Motor neuron (in vitro differentiated cells): ENCODE measurements at places on chromosomes 3 and 15.
A peak's percentile ranks its signal among the peaks of the same experiment; 100 is the strongest.

DNA sequence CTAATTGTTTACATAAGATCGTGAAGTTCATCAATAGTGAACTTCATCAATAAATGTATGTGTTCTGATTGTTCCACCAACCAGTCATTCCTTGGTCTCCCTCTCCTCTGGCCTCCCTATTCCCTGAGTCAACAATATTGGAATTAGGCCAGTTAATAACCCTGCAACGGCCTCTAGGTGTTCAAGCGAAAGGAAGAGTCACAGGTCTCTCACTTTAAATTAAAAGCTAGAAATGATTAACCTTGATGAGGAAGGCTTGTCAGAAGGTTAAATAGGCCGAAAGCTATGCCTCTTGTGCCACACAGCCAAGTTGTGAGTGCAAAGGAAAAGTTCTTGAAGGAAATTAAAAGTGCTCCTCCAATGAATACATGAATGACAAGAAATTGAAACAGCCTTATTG is 89.4 kb upstream of the ACKR4 start:
- no peak for ATAC-seq

- no peak for ATAC-seq
These were observed 110.9 kb downstream of the ASB7 start for GRCh38 chr15:100713163-100713867.

DNA sequence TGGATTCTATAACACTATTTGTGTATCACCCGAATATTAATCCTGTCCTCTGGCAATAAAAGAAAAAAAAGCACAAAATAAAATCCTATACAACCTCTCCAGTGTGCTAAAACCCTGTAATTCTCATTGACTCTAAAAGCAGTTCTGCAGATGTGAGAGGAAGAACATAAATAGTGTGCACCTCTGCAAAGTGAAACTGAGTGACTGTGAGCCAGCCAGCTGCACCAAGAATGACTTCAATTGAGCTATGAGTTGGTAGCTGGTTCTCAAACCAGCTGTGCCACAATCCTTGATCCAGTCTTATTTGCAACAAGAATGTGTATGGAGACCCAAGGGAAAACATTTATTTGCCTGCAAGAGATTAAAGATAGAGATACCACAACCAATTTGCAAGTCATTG is 31.2 kb upstream of the COL8A1 start:
- no peak for ATAC-seq

DNA sequence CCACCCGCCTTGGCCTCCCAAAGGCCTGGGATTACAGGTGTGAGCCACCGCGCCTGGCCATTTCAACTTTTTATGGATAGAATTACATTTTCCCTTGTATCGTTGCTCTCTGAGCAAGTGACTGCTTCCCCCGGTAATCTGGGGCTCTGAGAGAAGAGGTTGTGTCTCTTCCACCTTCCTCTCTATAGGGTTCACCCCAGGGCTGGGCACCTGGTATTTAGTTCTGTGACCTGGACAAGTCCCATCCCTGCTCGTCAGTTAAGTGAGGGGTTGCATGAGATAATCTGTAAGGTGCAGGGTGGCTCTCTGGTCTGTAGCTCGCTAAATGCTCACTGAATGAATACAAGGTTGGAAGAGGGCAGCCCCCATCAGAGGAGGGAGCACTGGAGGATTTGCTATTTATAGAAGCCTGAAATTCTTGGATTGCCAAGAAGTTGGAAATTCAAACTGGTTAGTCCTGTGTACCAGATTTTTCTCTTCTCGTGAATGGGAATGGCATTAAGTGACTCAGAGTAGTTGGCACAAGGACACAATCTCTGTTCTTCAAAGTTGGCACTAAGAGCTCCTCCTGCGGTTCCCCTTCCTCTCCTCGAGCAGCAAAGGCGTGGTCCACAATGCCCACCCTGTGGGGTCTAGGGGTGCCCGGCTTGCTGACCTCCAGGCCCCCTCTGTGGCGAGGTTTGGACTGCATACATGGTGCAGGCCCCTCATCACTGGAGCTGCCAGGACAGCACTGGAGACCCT is 68.1 kb upstream of the DLG1 start:
- no peak for ATAC-seq

DNA sequence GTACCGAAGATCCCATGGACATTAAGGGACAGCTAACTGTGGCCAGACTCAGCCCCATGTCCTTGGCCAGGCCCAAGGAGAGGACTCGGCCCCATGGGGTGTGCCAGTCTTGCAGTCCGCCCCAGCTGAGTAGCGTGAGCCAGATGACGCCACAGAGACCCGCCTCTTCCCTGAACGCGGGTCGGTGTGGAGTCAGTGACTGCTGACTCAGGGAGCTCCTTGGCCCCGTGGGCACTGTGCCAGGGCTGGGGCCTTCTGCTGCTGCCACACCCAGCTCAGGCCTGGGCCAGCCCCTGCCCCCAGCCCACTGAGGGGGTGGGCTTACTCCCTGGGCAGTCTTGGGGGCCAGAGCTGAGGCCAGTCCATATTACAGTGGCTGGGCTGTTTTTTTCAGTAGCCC is 52.8 kb downstream of the PLXNA1 start:
- peak; percentile 67 for ATAC-seq

DNA sequence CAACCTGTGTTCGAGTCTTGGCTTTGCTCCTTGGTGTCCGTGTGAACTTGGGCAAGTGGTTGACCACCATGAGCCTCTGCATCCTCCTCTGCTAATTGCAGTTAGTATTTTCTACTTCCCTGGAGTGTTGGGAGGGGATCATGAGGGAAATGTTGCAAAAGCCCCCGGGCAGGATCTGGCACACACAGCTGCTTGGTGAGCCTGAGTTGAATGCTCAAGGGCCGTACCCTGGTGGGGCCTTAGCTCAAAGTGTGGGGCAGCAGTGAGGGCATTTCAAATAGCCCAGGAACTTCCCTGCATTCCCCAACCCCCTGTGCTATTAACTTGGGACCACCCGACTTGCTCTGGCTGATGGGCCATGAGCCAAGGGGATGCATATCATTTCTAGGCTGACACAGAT is 94.9 kb upstream of the SLC6A11 start:
- ATAC-seq: no peak
